ENCODE measurements at places on chromosomes 1 and 21.

DNA sequence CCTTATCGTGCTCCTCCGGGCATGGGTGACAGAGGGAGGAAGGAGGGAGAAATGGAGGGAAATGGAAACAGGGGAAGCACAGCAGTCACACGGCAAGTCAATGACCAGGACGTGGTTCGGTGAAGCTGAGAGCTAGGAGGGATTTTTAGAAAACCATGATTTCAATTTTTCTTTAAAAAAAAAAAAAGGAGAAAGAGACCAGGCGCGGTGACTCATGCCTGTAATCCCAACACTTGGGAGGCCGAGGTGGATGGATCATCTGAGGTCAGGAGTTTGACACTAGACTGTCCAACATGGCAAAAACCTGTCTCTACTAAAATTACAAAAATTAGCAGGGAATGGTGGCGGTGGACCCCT is 776 bp upstream of the TNFRSF9 start:
- no peak for DNase-seq

- no peak for DNase-seq
Observed at GRCh38 chr1:62334434-62334985, 15.3 kb upstream of the KANK4 start.

DNA sequence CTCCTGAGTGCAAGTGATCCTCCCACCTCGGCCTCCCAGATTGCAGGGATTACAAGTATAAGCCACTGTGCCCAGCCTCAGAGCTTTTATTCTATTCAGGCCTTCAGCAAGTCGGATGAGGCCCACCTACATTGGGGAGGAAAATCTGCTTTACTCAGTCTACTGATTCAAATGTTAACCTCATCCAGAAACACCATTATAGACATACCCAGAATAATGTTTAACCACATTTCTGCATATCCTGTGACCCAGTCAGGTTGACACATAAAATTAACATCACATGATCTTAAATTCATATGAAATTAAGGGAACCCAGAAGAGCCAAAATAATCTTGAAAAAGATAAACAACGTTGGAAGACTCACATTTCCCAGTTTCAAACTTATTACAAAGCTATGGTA is 14.9 kb downstream of the IL20 start:
- no peak for DNase-seq

GRCh38 chr21:38993561-38993960 is 187.8 kb downstream of the ETS2 start:
- DNase-seq, result peak; percentile 97

- DNase-seq, result no peak
Observed at GRCh38 chr21:20592463-20592862, 405.7 kb upstream of the NCAM2 start.

- DNase-seq, result no peak
Observed at GRCh38 chr1:230130172-230130944, 63.3 kb downstream of the GALNT2 start.

DNA sequence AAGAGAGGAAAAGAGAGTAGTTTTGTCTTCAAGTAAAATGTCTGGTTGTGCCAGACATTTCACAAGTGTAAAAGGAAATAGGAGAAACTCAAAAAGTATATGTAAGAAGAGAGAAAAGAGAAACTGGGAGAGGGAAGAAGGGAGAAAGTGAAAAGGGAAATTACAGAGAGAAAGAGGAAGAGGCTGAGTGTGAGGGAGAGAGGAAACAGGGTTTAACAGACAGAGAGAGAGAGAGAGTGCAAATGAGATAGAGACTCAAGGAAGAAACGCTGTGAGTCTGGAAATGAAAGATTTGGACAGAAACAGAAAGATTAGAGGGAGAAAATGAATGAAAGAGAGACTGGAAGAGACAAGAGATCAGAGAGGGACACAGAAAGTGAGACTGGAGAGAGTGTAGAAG is 806.2 kb downstream of the PLA2G4A start:
- no peak for DNase-seq

DNA sequence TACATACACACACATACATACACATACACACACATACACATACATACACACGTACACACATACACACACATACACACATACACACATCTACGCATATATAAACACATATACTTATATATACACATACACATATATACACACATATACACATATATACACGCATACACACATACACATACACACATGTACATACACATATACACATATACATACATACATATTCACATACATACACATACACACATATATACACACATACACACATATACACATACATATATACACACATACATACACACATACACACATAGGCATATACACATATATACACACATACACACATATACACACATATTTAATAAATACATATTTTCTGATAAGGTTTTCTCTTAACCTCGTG is 324.0 kb downstream of the RPS6KC1 start:
- DNase-seq, result no peak

GRCh38 chr1:53359225-53359933 is 31.5 kb upstream of the LRP8 start:
- DNase-seq, result no peak

GRCh38 chr1:28855969-28856368 is 44.0 kb downstream of the OPRD1 start:
- no peak for DNase-seq

- DNase-seq, result no peak
Observed at GRCh38 chr1:85229574-85230097, 28.8 kb upstream of the SYDE2 start.

DNA sequence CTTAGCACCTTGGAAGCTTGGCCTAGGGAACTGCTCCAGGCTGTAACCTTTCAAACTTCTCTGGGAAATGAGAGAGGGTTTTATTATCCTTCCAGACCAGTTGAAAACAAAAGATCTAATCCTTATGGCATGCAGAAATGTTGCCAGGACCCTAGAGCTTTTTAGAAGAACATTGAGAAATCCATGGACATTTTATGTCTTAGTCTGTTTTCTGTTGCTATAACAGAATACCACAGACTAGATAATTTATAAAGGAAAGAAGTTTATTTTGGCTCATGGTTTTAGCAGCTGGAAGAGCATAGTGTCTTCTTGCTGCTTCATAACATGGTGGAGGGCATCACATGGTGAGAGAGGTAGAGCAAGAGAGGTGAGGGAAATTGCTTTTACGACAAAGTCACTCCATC is 25.8 kb downstream of the OSBPL9 start:
- peak; percentile 94 for DNase-seq

- DNase-seq, result no peak
Observed at GRCh38 chr1:9696793-9697192, 45.3 kb downstream of the PIK3CD start.

GRCh38 chr1:23556635-23557470 is 2.4 kb downstream of the ID3 start:
- peak; percentile 24 for DNase-seq

Data from lung (tissue), 17 donors.